Astrocyte of the hippocampus (primary cell): ENCODE measurements at places on chromosomes 5 and 9.
A peak's percentile ranks its signal among the peaks of the same experiment; 100 is the strongest.

GRCh38 chr5:132369007-132369473 lies 470 bp upstream of the SLC22A5 start:
- DNase-seq: no peak

- no peak for DNase-seq
Measured at GRCh38 chr5:105632043-105632442, 2038.7 kb downstream of the EFNA5 start.

GRCh38 chr5:165130656-165131055 lies 1625.2 kb downstream of the MAT2B start:
- peak; percentile 37 for DNase-seq

DNA sequence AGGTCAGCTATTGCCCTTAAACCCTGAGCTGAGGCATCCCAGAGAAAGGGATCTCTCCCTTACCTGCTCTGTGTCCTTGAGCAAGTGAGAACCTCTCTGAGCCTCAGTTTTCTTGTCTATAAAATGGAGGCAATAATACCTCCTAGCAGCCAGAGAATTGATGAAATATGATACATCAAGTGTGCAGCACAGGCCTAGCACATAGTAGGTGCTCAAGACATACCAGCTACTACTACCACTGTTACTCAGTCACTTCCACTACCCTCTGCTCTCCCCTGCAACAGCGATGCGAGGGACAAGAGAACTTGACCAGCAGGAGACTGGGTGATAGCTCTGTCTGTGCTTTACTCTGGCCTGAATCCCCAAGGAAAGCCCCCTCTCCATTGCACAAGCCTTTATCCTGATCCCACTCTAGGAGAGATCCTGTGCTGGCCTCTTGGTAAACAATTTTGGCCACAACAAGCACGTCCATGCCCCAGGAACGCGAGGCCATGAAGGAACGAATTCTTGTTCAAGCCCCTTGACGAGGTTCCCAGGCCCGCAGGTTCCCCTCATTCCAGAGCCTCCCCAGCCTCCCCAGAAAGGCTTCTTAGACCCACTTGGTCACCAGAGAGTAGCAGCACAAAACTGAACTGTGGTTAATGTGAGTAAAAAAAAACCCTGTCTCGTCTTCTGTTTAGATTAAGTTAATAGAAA lies 39.4 kb downstream of the LRSAM1 start:
- DNase-seq: no peak

- no peak for DNase-seq
Measured at GRCh38 chr5:170333161-170333910, 35.8 kb upstream of the LCP2 start.

- DNase-seq: no peak
Measured at GRCh38 chr9:108759399-108759798, 96.4 kb downstream of the ACTL7B start.

- no peak for DNase-seq
Measured at GRCh38 chr9:84229191-84229590, 111.4 kb downstream of the SLC28A3 start.

DNA sequence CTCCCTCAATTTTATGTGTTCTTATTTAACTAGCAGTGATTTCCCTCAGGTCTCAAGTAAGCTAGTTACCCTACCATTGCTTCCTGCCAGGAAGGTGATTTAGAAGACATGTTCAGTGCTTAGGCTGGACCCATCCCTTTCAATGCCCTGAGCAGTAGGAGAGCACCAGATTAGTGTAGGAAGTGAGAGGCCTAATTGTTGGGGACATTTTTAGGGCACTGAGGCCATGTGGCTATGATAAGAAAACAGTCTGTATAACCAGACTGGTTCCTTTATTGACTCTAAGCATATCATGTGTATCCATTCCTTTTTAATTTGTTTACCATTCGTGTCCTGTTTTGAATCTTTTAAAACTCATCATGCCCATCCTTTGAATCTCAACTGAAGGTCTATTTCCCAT lies 312.3 kb upstream of the PRR16 start:
- DNase-seq: no peak

DNA sequence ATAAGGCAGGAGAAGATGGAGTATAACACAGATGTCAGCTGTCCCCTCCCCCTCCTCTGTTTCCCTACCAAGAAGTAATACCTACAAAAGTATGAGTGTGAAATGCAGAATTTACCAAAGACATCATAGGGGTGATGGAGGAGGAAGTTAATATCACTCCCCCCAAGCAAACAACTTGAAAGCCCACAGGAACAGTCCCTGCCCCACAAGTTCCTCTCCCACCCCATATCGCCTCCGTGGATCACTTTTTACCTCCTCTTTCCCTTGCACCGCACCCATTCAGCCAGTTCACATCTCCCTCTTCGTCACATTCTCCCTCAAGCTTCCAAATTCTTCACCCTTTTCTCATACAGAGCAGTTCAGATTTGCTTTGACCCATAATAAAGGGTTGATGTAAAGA lies 7.0 kb upstream of the SIL1 start:
- DNase-seq: no peak

GRCh38 chr5:68446070-68446357 lies 230.5 kb downstream of the PIK3R1 start:
- no peak for DNase-seq

DNA sequence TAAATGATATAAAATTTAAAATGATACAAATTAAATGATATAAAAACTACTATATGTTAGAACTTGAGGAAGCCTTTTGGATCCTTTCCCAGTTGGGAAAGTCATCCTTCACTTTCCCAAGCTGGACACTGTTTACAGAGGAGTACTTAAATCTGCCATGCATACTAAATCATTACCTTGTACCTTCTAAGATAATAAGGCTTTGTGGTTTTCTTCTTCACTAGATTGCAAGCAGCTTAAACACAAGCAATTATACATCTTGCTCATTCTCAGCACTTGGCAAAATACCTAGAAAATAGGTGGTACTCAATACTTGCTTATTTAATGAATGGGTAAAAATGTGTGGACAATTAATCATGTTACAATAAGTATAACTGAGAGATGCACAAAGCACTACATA lies 666.8 kb downstream of the PTPRD start:
- no peak for DNase-seq

- no peak for DNase-seq
Measured at GRCh38 chr9:89601306-89601705, 3.5 kb upstream of the GADD45G start.

DNA sequence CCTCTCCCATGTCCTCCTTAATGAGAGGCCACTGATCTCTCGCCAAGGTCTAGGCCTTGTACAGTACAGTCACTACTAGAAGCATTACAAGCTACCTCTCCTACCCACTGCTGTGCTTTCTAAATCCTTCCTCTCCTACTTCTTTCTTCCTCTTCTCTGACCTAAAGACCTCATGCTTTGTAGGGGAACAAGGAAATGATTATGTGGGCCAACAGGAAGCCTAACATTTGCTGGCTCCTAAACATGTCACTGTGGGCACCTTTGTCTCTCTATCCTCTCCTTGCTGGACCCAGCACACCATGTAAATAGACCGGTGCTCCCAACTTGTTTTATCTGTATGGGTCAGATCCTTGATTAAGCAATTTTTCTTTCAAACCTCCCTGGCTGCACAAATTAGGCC lies 16.7 kb downstream of the SLC28A3 start:
- DNase-seq: no peak

DNA sequence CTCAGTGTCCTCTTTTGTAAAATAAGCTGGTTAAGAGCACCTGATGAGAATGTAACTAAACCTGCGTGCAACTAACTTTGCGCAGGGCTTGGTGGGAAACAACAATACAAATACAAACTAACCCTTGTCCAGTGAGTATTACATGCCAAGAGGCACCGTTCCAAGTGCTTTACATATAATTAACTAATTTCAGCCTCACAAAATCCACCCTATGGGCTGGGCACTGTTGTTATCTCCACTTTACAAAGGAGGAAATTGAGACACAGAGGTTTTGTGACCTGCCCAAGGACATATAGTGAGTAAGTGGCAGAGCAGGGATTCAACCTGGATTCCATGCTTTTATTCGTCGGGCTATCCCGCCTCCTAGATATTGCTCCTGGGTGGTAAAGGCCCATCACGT lies 26.2 kb upstream of the TNIP1 start:
- DNase-seq: no peak
